Activated naive CD8-positive, alpha-beta T cell treated with anti-CD3 and anti-CD28 coated beads, Interleukin-2, amount 50 U/mL, for 16 hours (primary cell): ENCODE measurements at places on chromosomes 7 and 10.

GRCh38 chr7:111933609-111934008, 272.6 kb downstream of the DOCK4 start:
- no peak for DNase-seq

DNA sequence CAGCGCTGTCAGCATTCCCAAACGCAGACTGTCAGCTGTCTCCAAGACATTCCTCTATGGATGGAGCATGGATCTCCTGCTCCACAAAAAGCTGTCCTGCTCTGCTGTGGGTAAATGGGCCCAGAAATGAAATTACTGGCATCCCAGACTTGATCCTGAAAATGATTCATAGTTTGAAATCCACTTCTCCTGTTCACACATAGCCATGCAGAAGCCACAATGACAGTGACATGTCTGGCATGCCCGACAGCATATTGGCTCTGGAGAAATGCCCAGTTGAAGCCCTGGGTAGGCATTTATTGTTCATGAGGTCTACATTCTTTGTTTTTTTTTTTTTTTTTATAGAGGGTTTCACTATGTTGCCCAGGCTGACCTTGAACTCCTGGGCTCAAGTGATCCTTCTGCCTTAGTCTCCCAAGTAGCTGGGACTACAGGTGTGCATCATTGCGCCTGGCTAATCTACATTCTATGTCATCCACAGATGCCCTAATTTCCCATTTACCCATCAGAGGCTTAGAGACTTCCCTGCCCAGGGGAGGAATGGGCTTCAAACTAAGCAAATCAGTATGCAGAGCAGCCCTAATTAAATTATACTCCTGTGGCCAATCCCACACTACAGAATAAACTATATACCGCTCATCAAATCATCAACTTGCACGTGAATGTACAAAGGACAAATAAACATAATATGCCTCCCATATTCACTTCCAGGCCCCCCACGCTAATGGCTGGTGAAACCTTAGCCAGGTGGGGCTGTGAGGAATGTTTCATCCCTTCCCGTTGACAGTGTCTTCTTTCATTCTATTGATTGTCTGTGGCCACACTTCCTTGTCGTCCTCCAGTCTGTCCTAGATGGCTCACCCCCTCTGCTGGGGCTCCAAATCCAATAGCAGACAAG, 61.8 kb upstream of the EEPD1 start:
- DNase-seq, result no peak

DNA sequence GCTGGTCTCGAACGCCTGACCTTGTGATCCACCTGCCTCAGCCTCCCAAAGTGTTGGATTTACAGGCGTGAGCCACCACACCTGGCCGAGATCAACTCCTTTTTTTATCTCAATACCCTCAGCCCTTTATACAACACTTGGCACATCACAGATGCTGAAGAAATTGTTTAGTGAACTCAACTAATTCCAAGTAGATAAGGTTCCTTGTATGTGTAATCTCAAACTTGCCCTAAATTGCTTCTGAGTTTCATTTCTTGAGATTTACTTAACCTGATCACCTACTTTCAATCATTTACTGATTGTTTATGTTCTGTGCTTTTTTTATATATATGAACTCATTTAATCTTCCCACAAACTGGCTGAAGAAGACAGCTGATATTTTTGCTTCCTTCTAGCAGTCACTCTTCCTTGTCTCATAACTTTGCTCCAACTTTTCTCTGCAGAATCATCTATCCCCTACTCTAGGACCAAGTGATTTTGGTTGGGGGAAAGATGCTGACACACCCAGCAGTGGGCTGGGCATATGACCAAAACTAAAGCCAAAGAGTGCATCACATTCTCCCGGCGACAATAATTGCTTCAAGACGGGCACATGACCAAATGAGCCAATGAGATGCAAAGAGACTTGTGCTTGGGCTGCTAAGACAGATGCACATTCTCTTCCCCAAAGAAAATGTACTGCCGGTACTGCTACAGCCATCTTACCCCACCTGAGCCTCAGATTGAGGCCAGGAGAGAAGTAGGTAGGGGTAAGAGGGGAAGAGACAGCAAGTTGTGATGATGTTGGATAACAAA, 40.3 kb upstream of the ARID5B start:
- DNase-seq, result no peak

GRCh38 chr10:4981722-4982471, 18.7 kb downstream of the AKR1C1 start:
- no peak for DNase-seq

- DNase-seq, result no peak
These were observed 100.2 kb upstream of the MPP7 start for GRCh38 chr10:28403090-28403489.

DNA sequence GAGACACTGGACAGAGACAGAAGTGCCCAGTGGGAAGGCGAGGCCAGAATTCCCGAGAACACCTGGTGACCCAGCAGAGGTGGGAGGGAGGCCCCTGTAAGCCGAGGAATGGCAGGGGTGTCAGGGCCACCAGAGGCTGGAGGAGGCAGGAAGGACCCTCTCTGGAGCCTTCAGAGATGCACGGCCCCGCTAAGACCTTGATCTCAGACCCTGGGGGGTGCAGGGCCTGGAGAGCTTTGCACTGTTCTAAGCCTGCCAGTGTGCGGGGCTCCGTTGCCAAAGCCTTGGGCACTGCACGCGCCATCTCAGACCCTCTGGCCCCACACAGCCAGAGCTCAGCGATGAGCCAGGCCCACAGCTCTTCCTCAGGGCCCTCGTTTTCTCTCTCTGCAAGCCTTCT, 557.1 kb downstream of the PTPRN2 start:
- DNase-seq, result no peak
